NCI-H1092 (cell line): ENCODE measurements at places on chromosomes 2 and 18.

GRCh38 chr2:955829-956731, 5.4 kb downstream of the SNTG2 start:
- no peak for DNase-seq

- no peak for DNase-seq
Measured at GRCh38 chr18:22813648-22814328, 119.3 kb upstream of the RBBP8 start.

DNA sequence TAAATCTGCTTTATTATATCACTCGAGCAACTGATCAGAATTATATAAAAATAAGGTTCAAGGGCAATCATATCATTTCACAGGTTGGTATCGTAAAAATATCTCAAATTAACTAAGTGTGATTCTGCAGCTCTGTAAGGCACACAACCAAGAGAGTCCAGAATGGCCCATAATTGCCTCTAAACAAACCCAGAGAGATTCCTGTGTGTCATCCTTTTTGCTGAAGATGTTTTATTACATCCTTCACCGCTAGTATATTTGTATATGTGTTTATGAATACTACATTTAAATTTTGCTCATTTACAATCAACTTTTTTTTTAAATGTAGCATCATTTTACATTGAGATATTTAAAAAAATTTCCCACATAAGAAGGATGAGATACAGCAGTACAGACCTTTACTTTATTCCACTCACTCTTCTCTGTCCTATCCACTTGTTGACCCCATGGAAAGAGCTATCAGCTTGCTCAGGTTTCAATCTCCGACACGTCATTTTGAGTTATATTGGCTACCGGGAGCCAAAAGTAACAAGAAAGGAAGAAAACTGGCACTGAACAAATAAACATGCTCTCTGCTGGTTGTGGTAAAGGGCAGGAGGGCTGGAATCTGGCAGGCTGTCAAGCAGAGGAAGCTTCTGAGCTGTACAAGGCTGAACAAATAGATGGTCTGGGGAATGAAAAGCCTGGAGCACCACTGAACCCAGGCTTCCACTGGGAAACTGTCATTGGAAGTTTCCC, 23.1 kb downstream of the PLA2R1 start:
- DNase-seq: peak; percentile 79

DNA sequence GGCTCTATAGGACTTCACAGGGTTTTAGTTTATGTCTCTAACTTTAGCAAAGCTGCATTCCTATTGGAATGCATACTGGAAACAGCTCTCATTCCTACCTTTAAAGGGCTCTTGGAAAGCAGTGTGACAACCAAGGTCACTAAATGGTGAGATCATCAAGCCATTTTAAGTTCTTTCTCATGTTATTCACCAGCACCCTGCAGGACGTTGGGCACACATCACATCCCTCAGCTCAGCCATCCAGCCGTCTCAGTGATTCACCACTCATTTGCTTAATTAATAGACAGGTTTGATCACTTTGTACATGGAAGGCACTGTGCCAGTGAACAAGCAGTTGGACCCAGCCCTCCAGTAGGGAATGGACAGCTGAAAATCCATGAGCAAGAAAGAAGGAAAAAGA, 32.2 kb upstream of the RBM44 start:
- no peak for DNase-seq

DNA sequence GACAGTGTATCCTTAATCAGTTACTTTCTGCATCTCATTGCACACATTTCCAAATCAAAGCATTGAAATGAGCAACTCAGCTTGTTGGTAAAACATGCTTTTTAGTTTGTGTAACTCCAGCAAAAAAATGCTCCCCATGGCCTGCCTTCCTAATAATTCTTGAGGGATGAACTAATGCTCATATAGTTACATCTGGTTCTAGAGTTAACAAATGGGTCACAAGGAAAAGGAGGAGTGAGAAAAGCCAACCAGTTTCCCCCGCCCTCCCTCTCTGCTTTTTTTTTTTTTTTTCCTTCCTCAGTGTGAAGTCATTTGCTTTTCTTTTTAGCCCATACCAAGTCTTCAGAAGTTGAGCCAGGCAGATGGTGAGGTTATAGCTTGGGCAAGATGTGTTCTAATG, 231.7 kb downstream of the MTX2 start:
- no peak for DNase-seq

- DNase-seq: no peak
Measured at GRCh38 chr18:78641689-78642231, 337.9 kb upstream of the SALL3 start.

DNA sequence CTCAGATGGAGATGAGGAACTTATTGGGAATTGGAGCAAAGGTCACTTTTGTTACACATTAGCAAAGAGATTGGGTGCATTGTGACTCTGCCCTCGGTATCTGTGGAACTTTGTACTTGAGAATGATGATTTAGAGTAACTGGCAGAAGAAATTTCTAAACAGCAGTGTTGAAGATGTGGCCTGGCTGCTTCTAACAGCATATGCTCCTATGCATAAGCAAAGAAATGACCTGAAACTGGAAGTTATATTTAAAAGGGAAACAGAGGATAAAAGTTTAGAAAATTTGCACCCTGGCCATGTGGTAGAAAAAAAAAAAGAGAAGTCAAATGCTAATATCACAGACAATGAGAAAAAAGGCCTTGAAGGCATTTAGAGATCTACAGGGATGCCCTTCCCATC, 256.8 kb upstream of the ZC3H15 start:
- no peak for DNase-seq

GRCh38 chr2:31729442-31730092, 148.8 kb upstream of the SRD5A2 start:
- DNase-seq: no peak

DNA sequence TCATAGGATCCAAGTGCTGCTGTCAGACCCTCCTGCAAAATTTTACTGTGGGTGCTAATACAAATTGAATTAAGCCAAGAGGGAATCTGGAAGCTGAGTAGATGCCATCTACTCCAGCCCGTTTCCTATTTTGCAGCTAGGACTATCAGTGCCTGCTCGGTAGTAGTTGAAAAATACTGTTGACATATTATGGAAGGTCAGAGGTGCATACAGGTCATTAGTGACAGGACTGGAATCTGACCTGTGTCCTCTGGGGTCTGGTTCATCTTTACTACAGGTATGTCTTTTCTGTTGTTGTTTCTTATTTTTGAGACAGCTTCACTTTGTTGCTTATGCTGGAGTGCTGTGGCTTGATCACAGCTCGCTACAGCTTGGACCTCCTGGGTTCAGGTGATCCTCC, 58.8 kb downstream of the MAP4K4 start:
- DNase-seq: no peak

DNA sequence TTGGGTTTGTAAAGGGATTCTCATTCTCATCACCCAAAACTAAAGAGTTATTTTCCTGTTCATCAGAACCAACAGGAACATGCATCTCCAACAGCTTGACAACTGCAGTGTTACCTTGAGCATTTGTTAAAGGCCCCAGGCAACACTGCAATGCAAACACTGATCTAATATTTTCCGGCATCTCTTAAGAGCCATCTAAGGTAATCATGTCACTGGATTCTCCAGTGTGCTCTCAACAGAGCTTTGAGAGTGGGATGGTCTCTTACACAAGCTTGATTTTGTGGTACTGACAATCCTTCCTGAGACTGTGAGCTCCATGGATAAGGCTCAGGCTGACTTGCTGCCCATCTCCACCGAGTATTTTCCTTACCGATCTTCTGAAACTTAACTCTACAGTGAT, 90.5 kb upstream of the ITGB6 start:
- DNase-seq: no peak

- DNase-seq: no peak
Measured at GRCh38 chr2:11710210-11710609, 36.2 kb upstream of the LPIN1 start.
